ENCODE measurements at places on chromosomes 6 and 20.
A peak's percentile ranks its signal among the peaks of the same experiment; 100 is the strongest.

DNA sequence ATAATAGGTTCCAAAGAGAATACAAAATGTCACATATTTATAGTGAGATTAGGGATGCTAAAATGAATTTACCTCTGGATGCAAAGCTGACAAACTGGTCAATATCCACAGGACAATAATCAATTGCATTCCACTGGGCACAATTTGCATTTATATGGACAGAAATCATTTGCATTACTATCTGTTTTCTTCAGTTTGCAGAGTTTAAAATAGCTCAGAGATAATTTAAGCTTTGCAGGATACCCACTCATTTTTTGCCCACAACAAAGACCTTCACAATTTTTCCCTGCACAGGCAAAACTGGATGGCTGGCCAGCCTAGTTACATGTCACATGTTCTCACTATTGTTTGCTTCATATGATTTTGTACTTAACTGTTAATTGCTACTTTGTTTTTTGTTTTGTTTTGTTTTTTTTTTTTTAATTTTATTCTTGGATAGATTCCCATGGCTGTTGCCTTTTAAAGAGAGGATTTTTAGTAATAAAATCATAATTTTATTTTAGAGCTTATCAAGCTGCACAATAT, 483.5 kb downstream of the UTRN start:
- no peak for DNase-seq

GRCh38 chr6:16633961-16634360, 127.3 kb downstream of the ATXN1 start:
- DNase-seq: no peak

- DNase-seq: no peak
These were observed 411.5 kb downstream of the PKHD1 start for GRCh38 chr6:51675922-51676275.

DNA sequence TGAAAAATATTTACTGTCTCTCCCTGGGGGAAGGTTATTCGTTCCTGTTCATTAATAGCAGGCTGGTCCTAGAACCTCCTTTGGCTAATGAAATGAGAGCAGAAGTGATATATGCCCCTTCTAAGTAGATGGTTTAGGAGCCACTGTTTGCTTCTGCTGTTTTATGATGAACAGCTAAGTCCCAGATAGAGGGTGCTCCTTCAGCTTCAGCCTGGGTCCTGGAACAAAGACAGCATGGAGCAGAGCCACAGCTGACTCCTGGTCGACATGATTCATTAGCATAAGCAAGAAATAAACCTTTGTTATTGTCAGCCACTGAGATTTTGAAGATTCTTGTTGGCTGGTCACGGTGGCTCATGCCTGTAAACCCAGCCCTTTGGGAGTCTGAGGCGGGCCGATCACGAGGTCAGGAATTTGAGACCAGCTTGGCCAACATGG, 47.8 kb upstream of the ARMC2 start:
- peak; percentile 85 for DNase-seq

- no peak for DNase-seq
These were observed 203.7 kb downstream of the NFATC2 start for GRCh38 chr20:51338692-51339440.

- DNase-seq: no peak
These were observed 336.8 kb downstream of the HDGFL1 start for GRCh38 chr6:22906091-22906549.

DNA sequence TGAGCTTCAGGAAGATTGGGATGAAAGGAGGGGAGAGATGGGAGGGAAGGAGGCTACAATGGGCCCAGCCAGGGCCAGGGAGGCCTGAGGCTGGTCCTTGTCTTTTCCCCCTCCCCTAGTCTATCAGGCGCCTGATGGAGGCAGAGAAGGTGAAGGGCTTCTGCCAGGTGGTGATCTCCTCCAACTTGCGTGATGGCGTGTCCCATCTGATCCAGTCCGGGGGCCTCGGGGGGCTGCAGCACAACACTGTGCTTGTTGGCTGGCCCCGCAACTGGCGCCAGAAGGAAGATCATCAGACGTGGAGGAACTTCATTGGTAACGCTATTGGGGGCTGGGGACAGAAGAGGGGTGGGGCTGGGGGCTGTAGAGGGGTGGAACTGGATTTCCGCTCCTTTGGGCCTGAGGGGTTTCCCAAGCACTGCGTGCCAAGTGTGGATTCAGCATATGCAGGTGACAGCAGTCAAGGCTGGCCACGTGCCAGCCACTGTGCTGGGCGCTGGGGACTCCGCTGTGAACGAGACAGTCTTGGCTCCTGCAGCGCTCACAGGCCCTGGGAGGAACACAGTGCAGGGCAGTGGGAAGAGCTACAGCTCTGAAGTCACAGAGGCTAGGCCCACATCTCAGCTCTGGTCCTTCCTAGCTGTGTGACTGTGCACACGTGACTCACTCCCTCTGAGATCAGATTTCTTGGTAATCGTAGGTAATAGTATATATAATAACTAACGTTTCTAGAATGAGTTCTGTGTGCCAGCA, 22.7 kb downstream of the SLC12A5 start:
- DNase-seq: no peak

DNA sequence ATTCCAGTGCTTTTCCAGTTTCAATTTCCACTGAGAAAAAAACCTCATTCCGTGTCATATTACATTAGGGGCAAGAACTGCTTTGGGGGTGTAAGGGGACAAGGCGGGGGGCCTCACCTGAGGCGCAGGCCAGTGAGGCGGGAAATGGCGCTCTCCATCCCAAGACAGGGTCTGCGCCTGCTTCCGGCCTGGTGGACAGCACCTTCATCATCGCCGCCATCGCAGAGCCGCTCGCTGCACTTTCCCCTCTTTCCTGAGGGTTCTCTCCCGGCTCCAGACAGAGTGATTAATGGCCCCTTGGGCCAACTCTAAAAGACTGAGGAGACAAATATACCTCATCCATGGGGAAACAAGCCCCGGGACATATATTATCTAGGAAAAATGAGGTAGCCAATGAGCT, 270.0 kb upstream of the SOX4 start:
- DNase-seq: no peak

- no peak for DNase-seq
These were observed 26.8 kb upstream of the BCAS1 start for GRCh38 chr20:54097236-54097529.

DNA sequence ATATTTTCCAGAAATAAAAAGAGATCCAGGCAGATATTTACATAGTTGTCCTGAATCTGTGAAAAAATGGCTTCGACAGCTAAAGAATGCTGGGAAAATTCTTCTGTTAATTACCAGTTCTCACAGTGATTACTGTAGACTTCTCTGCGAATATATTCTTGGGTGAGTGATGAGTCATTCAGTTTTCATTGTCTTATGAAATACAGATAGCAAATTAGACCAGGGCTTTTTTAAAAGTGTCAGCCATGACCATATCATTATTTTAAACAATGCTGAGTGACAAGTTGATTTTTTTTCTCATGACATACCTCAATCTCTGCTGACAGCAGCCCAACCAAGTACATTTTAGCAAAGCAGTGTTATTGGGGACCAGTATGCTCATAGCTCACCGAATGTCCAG, 32.8 kb downstream of the TSPYL4 start:
- DNase-seq: no peak

GRCh38 chr20:10853176-10853575, 179.4 kb upstream of the JAG1 start:
- DNase-seq: no peak

- no peak for DNase-seq
These were observed 43.8 kb downstream of the ISM1 start for GRCh38 chr20:13264907-13265306.

DNA sequence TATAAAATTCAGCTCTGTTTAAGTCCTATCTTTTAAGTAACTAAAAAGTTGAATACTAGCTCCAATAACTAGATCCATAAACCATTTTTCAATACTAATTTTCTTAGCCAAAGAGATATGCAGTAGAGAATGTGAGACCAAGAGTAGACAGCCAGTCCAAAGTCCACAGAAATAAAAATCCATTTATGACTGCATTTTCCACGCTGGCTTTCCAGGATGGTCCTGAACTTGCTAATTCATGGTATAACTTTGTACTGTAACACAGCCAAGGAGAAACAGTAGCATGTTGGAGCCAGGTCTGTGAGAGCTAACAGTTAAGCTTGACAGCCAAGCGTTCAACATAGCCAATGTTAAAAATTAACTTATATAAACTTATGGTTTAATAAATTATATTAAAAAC, 156.2 kb downstream of the GMPR start:
- DNase-seq: no peak

DNA sequence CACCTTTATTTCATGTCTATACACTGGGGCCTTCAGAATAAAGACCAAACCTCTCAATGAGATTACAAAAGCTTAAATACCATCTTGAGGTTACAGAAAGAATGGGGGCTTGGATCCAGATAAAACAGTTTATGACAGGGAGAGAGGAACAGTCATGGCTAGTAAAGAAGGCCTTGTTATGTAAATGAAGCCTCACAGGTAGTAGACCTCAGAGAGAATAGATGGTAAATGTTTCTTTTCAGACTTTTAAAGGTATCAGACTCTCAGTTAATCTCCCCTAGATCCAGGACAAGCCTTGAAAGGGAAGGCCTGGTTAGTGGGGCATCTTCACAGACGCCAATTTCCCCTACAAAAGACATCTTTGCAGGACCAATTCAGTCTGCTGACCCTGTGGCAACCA, 1325.6 kb downstream of the HACE1 start:
- DNase-seq: no peak

DNA sequence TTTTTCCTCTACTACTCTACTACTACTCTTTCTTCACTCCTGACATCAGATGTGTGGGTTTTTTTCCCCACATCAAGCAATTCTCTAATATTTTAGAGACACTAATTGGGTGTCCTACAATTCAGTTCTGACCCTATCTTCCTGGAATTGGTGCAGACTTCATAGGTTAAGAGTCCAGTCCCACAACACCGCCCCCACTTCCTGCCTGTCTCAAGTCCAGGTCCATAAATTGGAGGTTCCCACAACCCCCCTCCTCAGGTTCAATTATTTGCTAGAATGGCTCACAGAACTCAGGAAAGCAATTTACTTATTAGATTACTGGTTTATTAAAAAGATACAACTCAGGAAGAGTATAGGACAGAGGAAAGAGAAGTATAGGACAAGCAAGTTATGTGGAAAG, 25.7 kb upstream of the SLC2A12 start:
- DNase-seq: no peak

DNA sequence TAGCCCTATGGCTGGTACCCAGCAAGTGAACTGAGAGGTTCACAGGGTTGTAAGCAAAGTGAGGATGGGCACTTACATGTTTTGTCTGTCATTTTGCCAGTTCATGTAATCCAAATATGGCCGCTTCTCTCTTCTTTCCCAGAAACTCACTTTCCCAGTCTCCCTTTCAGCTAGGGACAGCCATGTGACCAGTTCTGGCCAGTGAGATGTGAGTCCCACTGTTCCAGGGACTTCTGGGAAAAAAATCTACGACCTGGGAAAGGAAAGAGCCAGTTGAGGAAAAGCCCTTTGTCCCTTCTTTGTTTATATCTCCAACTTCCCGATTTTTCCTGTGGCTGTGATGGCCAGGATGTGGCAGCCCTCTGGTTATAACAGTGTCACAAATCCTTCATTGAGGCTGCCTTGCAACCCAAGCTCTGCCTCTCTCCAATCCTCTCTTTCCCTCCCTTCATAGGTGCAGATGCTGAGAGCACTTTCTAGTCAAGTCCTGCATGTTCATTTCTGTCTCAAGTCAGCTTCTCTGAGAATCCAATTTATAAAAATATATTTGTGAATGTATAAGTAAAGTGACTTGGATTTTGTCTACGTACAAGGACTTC, 148.6 kb upstream of the ZFP64 start:
- DNase-seq: no peak

DNA sequence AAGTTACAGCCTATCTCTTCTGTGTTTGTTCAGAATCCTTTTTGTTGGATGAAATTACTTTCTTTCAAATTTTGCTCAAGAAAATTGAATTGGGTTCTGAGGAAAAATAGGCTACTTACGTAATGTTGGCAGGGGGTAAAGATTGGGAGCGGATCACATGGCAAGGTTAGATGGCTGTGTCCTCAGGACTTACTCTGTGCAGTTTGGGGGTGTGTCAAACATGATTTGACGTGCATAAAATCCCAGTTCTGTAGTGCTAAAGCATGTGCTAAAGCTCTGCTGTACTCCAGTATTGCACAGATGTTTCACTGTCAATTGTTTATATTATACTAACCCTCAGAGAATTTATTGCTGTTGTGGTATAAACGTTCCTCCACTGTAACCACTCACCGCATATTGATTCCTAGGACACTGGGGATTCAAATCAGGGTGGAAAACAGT, 2.6 kb downstream of the NT5E start:
- no peak for DNase-seq

- no peak for DNase-seq
These were observed 199.0 kb downstream of the SAMD5 start for GRCh38 chr6:147707524-147707923.

DNA sequence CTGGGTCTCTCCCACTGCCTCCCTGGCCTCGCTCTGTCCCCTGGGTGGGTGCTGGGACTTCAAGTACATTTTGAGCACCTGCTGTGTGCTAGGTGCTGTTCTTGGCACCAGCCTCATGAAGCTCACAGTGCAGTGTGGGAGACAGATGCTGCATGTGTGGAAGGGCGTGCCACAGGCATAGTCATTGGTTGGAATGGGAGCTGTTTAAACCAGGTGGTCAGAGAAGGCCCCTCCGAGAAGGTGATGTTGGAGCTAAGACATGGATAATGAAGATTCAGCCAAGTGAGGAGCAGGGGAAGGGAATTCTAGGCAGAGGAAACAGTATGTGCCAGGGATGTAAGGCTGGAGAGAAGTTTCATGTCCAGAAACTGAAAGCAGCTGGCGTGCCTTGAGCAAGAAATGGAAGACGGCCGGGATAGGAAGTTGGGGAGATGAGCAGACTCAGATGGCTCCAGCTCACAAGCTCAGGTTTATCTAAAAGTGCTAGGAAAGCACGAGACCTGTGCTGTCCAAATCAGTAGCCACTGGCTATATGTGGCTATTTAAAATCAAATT, 9.9 kb downstream of the LPIN3 start:
- no peak for DNase-seq

DNA sequence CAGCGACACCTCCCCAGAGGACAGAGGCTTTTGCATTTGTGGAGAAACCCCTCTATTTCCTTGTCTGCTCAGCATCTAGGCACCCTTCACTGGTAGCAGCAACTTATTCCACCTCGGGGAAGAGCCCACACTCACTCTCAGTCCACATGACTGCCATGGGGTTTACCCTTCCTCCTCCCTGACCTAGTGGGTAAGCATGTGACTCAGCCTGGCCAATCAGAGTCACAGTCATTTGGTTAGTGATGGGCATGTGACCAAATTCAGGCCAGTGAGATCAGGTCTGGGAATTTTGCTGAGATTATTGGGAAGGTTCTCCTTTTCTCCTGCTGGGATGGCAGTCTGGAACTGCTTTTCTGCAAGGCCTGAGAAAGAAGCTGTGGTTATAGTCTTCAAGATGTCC, 145.7 kb upstream of the PHACTR3 start:
- DNase-seq: no peak

GRCh38 chr6:41208439-41209106, 7.6 kb upstream of the TREML2 start:
- no peak for DNase-seq

- no peak for DNase-seq
These were observed 46.4 kb downstream of the LRFN2 start for GRCh38 chr6:40540790-40541189.

Measured in head of caudate nucleus (tissue), 42 donors.